ENCODE measurements at places on chromosomes 3 and 15.

DNA sequence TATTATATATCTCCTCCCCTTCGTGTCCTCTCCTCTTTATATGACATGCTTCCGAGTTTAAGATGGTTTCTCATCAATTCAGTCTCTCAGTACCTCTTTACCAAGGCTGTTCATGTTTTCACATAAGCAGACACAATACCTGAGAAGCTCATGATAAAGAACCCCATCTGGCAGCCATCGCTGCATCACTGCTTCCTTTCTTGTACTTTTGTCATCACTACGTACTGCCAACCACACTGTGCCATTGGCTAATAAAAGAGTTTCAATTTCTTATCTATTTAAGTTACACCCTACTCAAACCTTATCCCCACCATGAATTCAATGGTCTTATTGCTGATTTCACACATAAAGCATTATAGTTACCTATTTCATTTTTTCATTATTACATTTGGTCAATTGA, 484.7 kb upstream of the CNTN4 start:
- DNase-seq = no peak

DNA sequence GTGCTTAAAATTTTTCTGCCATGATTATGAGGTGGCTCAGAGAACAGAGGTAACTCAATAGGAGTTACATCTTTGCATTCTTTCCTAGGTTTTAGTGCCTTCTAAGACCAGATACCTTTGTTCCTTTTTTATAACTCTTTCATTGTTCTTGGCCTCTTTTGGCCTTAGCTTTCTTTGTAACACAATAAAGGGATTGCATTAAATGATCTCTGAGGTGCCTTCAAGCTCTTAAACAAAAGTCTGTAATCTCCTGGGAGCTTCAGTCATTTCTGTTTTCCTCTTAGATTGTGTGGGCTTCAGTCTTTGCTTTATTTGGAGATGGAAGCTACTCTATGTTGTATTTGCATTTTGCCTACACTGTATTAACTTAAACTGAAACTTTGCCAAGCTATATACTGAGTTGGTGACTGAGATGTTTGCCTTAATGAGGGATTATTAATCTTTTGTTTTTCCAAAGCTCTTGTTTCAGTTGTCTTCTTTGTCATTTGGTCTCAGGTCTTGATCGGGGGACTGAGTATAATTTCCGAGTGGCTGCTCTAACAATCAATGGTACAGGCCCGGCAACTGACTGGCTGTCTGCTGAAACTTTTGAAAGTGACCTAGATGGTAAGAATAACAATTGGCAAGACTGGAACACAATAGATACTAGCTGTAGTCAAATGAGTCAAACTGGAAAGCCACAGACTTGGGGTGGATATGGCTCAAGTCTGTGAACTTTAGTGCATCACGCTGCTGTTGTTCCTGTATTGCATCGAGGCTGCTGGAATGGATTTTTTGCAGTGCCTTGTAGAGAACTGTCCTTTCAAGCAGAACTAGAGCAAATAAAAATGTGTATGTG, 110.3 kb downstream of the HCN4 start:
- no peak for DNase-seq

- DNase-seq = no peak
These were observed 424.5 kb upstream of the LMCD1 start for GRCh38 chr3:8077126-8077525.

- DNase-seq = no peak
These were observed 79.1 kb downstream of the ADAMTS9 start for GRCh38 chr3:64608741-64609140.

GRCh38 chr3:71029770-71030169, 553.8 kb downstream of the FOXP1 start:
- no peak for DNase-seq

GRCh38 chr15:69075440-69075839, 60.9 kb downstream of the NOX5 start:
- no peak for DNase-seq

DNA sequence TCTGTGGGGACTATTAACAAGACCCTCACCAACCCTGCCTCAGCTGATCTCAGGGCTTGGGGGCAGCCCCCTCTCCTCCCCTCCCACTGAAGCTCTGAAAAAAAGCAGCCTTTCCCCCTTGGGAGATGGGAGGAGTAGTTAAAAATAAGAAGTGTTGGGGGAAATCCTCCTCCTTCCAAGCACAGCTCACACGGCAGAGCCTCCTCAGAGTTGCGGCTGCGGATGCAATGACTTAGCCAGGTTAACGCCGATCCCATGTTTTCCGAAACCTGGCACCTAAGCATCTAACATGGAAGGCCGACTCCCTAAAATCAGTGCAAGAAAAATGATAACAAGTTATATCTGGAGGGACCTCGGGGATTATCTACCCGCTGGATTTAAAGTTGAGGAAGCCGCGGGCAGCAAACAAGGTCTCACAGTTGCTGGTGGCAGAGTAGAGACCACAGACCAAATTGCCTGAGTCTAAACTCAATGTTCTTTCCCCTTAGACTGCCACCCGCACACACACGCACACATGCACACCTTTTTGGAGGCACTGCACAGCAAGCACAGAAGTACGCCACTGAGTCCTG, 1.1 kb upstream of the TPM1 start:
- no peak for DNase-seq

DNA sequence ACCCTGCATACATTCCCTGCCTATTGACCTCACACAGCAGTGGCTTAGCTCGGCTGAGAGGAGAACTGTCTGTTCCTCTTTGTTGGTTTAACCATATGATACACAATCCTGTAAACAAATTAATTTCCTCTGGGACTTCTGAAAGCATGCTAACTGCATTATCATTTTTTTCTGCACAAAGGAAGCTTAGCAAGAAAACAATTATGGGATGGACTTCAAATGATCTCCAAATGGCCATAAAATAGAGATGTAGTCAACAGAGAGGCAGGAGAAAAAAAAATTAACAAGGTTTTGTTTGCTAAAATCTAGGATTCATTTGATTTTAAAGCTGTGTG, 14.4 kb upstream of the TMC3 start:
- no peak for DNase-seq

- no peak for DNase-seq
These were observed 39.6 kb downstream of the COL8A1 start for GRCh38 chr3:99678023-99678422.

- no peak for DNase-seq
These were observed 177.9 kb downstream of the SATB1 start for GRCh38 chr3:18247139-18247695.

DNA sequence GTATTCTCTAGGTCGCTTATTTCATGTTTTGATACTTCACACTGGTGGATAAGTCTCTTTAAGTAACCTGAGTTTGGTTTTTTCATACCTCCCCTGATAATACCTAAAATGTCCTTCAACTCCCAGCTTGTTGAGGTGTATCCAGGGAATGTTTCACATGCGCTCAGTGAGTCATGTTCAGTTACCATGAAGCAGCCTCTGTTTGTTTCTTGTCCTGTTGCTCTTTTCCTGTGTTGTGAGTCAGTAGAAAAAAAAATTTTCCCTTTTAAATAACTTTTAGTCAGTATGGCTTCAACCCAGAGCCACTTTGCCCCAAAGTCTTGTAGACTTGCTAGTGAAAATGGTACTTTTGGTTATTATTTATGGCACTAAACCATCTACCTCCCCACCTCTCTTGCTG, 278.4 kb upstream of the ZPLD1 start:
- no peak for DNase-seq

DNA sequence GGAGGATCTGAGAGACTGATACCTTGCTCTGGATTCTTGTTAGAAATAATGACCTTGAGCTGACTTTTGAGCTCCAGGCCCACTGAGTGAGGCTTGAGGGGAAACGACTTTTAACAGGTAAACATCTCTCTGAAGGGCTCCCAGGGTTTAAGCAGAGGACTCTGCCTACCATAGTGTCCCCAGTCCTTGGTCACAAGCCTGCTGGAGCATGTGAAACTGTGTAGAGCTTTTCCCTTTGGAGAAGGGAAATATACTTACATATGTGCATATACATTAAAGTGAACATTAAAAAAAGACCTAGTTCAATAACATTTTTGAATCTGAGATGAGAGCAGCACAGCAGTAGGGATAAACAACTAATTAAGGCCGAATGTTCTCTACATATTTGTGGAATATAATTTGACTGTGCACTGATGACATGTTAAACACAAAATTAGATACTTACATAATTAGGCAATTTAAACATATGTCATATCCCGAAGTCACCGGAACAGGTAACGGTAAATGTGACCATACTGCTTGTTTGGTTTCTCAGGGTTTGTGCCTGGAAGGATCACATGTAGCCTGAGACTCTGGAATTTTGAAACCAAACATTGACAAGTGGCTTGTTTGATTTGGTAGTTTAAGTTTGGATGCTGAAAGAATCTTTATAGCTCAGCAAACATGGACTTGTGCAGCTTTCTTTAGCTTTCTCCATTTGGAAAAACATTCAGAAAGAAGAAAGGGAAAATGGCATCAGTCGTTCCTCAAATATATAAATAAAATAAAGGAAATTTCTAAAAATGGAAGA, 266.1 kb upstream of the C2CD4B start:
- no peak for DNase-seq

DNA sequence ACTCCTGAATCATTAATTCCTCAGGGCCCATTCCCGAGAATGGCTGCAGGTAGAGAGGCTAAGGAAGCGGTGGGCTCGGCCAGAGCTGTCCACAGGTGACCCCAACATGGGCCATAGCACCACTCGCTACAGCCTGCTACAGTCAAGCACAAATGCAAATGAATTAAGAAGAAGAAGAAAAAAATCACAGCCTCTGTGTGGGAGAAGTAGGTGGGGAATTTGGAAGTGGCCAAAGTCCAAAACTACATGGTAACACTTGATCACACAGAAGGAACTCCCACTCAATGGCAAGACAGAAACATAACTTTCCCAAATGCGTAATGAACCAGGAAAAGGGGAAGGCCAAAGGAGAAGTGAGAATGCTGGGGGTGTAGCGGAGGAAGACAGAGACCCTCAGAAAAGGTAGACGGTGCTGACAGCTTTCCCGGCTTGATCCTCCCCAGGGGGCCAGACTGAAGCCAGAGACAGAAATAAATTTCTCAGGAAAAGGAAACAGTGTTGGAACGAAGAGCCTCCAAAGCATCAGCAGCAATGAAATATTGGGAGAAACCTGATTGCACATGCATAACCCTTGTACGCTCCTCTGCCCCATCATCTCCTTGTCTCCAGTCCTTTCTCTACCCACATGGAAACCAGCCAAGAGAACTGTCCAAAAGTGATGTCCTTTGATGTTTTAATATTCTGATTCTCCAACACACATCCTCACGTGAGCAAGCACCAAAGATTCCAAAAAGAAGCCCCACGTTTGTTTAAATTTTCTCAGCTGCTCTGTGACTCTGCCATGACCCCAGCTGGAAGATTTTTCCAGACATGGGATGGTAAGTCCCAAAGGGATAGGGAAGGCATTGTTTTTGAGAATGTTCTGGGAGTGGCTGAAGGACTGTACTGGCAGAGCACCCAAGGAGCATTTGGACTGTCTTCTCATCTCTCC, 107.6 kb downstream of the OXNAD1 start:
- DNase-seq = no peak
